ENCODE measurements at places on chromosomes 16 and 17.

GRCh38 chr17:6517062-6517461 is 39.3 kb downstream of the PITPNM3 start:
- no peak for DNase-seq

DNA sequence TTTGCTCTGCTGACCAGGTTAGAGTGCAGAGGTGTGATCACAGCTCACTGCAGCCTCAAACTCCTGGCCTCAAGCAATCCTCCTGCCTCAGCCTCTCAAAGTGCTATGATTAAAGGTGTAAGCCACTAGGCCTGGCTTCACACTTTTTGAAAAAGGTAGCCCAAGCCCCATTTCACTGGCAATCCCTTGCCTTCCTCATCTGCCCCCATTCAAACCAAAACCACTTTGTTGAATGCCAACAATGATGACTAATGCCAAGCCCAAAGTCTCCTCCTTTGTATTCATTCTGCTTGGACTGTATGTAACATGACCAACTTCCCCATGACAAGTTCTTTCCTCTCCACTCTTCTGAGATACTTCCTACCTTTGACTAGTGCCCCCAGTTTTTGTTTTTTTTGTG is 33.1 kb downstream of the N4BP1 start:
- DNase-seq = no peak

DNA sequence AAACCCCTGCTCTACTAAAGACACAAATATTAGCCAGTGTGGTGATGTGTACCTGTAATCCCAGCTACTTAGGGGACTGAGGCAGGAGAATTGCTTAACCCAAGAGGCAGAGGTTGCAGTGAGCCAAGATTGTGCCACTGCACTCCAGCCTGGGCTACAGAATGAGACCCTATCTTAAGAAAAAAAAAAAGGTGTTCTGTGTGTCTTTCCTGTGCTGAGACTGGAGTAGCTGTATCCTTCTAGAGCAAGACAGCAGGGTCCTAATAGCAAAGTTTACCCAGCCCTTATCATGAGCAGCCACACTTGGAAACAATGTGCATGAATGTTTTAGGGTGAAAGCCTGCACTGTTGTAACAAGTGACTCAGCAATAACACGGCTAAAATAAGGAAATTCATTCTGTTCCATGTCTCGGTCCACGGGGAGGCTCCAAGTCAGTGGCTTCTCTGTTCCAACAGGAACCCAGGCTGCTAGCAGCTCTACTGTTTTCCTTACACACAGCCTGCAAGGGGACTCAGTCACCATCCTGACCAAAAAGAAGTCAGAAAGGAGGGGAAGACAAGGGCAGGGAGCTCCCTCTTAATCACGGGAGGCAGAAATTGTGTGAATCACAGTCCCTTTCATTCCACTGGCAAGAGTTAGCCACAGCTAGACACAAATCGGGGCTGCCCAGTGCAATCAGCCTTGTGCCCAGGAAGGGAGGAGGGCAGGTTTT is 7.1 kb upstream of the SLC5A11 start:
- DNase-seq = no peak

- no peak for DNase-seq
These were observed 7.7 kb downstream of the JPT1 start for GRCh38 chr17:75146592-75146991.

Measured in stimulated activated CD8-positive, alpha-beta memory T cell treated with anti-CD3 and anti-CD28 coated beads, Interleukin-12 subunit alpha, Interleukin-12 subunit beta, amount 100 ng/mL, for 1 hour (primary cell).